Central memory CD4-positive, alpha-beta T cell (primary cell): ENCODE measurements at places on chromosomes 3 and 15.
A peak's percentile ranks its signal among the peaks of the same experiment; 100 is the strongest.

- DNase-seq = no peak
Observed at GRCh38 chr15:61910839-61911369, 149.3 kb downstream of the VPS13C start.

DNA sequence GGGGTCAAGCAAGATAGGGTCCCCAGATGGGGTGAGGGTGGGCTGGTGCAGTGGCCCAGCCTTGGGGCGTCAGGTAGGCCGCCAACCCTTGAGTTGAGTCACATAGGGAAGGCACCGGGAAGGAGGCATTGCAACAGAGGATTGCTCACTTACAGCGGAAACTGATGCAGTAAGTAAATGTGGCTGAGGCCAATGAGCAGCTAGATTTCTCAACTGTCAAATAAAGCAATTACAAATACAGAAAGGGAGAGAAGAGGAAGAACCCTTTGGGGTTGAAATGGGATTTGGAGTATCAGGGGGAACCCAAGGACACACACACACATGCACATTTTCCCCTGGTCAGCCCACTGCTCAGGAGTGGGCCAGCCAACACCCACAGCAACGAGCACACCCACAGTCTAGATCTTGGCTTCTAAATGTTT lies 44.0 kb downstream of the CHSY1 start:
- no peak for DNase-seq

DNA sequence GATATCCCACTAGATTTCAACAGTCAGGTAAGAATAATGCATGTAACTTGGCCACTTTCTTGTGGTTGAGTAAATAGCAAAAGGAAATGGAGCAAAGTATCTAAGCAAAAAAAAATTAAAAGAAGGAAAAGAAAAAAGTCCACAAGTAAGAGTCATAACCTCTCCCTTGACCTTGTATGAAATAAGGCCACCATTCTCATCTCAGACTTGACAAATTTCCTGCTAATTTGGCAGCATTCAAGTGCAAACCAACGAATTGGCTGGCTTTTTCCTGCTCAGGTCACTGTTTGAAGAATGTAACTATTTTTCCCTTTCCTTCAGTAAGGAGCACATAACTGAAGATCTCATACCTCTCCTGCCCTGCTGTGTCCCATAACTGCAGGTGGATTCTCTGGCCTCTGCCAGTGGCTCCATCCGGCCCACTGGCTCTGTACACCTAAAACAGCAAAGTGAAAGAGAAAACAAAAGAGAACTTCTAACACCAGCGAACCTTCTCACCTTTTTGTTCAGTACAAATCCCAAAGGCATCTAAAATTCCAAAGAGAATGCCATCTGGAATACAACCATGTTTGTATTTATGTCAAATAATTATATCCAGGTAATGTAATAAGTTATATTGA lies 33.4 kb upstream of the RSL24D1 start:
- DNase-seq = peak; percentile 9

- no peak for DNase-seq
Observed at GRCh38 chr3:57043518-57043917, 16.9 kb upstream of the SPATA12 start.

DNA sequence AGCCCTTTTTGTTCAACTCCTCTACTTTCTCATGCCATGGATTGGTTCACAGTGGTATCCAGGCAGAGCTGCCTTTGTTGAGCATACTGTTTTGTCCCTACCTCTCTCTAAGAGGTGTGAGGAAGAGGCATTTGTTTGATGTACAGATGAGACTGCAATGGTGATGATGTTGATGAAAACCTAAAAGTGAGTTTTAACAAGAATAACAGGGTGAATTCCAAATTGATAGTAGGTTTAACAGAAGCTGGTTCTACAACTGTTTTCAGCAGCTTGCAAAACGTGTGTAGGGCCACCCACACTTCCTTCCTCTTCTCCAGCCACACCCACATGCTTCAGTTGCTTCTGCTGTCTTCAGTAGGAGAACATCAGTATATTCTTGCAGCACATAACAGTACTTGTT lies 10.2 kb downstream of the SNRK start:
- DNase-seq = peak; percentile 82

DNA sequence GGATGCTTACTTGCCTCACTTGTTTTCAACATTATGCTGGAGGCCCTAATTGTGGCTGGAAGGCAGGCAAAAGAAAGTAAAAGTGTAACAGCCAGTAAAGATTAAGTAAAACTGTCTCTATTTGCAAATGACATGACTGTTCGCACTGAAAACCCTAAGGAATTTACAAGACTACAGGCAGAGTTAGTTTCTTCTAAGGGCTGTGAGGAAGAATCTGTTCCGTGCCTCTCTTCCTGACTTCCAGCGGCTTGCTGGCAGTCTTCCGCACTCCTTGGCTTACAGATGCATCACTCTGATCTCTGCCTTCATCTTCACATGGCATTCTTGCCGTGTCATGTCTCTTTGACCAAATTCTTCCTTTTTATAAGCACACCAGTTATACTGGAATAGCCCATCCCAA lies 86.1 kb downstream of the DLG1 start:
- DNase-seq = no peak

GRCh38 chr15:99341786-99342185 lies 90.5 kb downstream of the LRRC28 start:
- no peak for DNase-seq

DNA sequence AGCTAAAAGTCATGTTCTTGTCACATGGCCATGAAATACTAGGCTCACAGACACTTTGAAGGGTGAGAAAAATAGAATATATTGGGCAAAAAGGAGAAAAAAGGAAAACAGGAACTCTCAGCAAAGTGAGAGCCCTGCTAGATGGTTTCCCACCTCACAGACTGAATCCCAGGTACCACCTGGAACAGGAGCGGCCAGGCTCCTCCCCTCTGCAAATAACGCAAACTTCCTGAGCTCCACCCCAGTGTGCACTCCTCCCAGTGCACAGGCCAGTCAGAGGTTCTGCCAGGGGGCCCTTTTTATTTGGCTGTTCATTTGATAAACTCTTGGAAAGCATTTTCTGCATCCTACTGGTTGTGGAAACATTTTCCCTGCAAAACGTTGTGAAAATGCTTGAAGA lies 780.4 kb downstream of the TBL1XR1 start:
- no peak for DNase-seq

- no peak for DNase-seq
Observed at GRCh38 chr3:49024449-49024848, 2.5 kb downstream of the NDUFAF3 start.

DNA sequence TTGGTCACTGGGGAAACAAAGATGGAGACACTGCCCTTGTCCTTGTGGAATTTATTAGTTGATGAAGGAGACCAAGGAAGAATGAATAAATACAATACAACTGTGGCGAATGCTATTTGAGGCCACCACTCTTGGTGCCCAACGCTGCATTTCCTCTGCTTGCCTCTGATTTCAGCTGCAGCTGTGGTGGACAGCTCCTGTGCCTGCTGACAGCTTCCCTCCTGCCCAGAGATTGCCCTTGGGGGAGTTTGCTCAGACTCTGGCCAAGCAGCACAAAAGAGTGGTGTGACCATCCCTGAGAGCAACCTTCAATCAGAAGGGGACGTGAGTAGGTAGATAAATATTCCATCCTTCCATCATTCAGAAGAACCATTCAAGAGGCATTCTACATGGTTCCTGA lies 64.6 kb upstream of the FHIT start:
- DNase-seq = no peak

GRCh38 chr3:12935023-12935860 lies 93.9 kb upstream of the RPL32 start:
- no peak for DNase-seq

- peak; percentile 25 for DNase-seq
Observed at GRCh38 chr3:31768479-31769125, 212.5 kb downstream of the OSBPL10 start.

- DNase-seq = no peak
Observed at GRCh38 chr15:69081310-69082004, 67.0 kb downstream of the NOX5 start.

DNA sequence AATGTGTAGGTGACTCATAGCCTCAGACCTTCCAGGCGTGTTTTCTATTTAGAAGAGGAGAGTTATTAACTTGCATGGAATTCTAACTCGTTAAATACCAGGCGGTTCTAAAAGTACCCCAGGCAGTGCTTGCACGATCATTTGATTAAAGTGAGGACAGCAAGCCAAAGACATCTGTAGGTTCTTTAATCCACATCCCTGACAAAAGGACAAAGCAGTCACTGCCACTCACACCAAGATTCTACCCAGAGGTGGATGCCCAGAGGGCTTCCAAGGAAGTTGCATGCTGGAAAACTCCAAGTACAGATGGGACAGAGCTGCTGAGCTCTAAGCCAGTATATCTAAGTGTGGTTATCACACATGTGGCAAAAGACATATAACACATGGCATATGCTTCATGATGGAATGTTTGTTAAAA lies 372.1 kb downstream of the ROBO2 start:
- DNase-seq = no peak

DNA sequence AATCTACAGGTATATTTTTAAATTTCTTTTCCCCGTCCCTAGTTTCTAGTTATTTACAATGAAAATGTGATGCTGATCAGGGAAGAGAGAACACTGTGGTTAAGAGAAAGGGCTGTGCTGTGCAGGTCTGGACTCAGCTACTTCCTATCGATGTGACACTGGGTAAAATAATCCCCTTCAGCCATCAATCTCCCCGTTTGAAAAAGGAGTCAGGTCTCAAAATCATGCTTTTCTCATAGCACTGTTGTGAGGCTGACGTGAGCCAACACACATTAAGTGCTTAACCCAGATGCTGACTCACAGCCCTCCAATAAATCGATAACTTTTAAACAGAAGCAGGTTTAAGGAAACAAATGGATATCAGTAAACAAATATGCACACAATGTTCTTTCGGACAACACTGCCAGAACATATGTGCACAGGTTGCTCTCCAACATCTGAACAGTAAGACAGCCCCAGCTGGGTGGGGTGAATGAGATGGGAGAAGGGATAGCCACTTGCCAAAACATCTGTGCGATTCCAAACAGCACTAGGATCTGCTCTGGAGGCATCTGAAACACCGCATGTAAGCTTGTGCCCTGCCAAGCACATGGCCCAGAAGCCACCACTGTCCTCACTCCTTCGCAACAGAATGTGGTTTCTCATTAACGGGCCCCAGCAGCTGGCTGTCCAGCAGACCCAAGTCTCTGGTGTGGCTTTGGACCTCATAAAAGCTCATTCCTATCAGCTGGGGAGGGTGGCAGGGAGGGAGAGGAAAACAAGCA lies 143.2 kb upstream of the PRICKLE2 start:
- no peak for DNase-seq

DNA sequence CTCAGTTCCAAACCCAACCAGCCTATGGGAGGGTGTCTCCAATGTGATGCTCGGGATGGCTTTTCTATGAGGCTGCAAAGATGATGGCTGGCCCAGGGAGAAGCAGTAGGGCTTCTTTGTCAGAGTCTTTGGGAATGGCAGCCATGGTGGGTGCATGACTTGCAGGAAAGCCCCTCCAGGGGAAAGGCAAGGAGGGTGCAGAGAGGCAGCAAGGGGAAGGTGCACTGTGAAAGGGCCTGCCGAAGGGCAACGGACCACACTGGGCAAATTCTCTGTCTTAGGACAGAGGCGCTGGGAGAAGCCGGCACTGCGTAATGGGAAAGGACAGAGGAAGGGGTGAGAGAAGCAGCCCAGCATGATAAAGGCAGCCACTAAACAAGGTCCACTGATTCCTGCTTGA lies 302.8 kb upstream of the LYSMD4 start:
- no peak for DNase-seq

- DNase-seq = peak; percentile 78
Observed at GRCh38 chr15:75452364-75452864, 924 bp upstream of the SIN3A start.

GRCh38 chr3:46541835-46542234 lies 24.3 kb downstream of the LRRC2 start:
- DNase-seq = no peak

DNA sequence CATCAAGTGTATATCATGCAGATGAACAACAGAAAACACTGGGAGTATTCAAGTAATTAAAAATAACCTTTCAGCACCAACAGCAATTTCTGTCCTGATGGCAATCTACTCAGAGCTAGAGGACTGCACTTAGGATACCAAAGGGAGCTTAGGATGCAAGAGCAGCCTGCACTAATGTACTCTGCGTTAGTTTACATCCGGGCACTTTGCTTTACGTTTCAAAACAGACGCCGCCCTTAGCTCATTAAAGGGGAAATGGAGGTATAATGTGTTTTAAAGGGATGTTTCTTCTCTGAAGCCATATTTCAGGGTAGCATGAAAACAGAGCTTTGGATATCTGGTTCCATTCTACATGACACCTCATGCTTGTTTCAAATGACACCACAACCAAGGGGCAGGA lies 14.0 kb upstream of the B3GNT5 start:
- DNase-seq = no peak

DNA sequence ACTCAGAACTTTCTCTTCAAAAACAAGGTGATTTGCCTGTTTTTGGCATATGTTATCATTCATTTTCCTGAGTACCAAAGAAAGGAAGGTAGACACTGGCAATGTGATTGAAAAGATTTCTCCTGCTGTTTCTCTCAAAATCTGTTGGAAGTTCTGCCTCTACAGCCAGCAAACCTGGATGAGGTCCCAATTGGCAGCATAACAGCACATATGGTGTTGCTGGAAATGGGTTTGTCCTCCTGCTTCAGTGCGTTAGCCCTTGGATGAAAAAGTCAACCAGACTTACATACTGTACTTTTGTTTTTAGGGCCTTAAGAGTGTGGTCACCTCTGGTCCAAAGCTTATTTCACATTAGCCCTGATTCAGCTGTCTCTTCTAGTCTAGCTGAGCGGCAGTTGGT lies 237.6 kb upstream of the MME start:
- DNase-seq = no peak

GRCh38 chr3:73530022-73530396 lies 94.7 kb downstream of the PDZRN3 start:
- DNase-seq = no peak

DNA sequence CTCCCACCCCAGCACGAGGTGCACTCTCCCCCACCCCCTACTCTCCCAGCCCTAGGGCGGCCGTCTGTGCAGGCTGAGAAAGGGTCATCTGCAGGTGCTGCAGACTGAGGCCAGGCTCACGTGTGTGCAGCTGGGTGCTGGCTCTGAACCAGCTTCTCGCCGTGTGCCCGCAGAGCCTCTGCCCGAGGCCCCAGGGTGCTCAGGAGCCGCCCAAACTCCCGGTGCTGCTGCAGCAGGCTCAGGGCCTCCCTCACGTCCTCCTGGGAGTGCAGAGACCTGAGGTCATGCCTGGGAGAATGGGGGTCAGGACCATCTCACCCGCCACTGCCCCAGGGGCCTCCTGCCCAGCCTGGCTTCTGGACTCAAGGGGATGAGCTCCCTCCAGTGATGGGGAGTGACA lies 17.2 kb downstream of the SPTBN5 start:
- no peak for DNase-seq

DNA sequence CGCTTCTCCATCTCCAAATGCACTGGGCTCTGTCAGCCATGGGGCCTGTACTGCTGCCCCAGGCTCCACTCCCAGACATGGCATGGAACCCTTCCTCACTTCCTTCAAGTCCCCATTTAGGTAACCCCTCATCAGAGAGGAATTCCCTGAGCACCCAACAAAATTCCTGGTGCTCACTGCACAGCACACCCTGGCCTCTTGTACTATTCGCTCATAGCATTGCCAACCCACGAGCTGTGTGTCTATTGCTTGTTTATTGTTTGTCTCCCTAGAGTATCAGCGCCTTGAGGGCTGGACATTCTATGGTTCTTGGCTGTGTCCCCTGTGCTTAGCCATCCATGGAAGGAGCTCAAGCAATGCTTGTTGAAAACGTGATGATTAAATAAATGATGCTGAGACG lies 46.1 kb upstream of the SLCO2A1 start:
- DNase-seq = no peak
